ENCODE measurements at places on chromosomes 3 and 15.

DNA sequence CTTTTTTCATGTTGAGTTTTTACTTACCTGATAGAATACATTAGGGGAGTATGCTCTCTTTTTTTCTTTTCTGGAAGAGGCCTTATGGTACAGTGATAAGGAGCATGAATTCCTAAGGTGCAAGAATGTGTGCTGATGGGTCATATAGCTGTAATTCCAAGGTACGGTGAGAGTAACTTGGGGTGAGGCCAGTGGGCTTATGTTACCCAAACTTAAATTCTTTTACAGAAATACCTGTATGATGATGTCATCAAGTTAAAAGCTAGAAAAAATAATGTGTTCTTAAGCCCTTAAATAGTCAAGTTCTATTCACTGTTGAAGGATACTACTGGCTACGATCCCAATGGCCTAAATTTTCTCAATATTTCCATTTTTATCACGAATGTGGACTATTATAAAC, 111.2 kb downstream of the GMPS start:
- DNase-seq: no peak

DNA sequence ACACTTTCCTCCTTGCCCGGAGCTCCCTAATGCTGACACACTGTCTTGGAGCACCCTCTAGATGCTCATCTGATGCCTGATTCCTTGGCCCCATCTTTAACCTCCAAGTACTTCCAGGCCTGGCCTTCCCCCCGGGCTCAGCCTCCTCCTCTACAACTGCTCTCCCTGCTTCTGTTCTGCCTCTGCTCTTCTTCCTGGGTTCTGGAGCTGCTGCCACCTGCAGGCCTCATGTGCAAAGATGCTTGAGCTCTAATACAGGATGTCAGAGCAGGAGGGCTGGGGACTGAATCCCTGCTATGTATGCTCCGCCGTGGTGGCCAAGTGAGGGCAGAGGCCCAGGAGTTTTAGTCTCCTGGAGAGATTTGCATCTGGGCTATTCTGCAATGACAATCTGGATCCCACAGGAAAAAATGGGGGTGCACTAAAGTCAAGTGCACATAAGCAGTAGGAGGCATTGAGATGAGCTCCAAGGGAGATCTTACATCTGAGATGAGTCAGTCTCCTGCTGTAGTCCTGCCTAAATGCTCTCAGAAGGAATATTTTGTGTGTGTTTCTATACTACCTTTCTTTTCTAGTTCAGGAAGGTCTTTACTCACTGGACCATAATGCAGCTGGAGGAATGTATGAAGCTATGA, 296.3 kb downstream of the UACA start:
- peak; percentile 19 for DNase-seq

- DNase-seq: no peak
These were observed 354.5 kb upstream of the SOX14 start for GRCh38 chr3:137409584-137409983.

GRCh38 chr3:52146811-52147210, 7.4 kb downstream of the POC1A start:
- DNase-seq: no peak

Data from NCI-H2227 treated with DMSO at 0.1 percent for 48 hours (cell line).